ENCODE measurements at places on chromosomes 7 and 10.

DNA sequence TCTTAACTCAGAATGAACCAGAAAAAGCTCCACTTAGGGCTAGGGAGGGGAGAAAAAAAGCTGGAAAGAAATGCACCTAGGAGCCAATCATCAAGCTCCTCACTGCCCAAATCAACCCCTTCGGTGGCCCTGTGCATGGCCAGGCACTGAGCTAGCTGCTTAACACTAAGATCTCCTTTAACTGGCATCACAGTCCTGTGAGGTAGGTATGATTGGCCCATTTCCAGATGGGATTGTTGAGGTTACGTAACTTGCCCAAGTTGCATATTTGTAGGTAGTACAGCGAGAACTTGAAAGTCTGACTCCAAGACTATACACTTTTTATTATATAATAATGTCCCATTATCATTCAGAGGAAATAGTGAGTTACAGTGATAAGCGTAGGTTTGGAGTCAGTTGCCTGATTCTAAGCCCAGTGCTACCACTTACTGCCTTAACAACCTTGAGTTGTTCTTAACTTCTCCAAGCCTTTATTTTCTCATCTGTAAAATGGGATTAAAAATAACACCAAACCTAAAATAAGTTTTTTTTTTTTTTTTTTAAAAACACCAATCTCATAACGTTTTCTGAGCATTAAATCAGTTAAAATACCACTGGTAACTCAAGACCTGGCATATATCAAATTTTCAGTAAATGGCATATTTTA lies 37.2 kb upstream of the ACSL5 start:
- no peak for DNase-seq

GRCh38 chr7:81256991-81257390 lies 338.1 kb upstream of the SEMA3C start:
- DNase-seq, result no peak

DNA sequence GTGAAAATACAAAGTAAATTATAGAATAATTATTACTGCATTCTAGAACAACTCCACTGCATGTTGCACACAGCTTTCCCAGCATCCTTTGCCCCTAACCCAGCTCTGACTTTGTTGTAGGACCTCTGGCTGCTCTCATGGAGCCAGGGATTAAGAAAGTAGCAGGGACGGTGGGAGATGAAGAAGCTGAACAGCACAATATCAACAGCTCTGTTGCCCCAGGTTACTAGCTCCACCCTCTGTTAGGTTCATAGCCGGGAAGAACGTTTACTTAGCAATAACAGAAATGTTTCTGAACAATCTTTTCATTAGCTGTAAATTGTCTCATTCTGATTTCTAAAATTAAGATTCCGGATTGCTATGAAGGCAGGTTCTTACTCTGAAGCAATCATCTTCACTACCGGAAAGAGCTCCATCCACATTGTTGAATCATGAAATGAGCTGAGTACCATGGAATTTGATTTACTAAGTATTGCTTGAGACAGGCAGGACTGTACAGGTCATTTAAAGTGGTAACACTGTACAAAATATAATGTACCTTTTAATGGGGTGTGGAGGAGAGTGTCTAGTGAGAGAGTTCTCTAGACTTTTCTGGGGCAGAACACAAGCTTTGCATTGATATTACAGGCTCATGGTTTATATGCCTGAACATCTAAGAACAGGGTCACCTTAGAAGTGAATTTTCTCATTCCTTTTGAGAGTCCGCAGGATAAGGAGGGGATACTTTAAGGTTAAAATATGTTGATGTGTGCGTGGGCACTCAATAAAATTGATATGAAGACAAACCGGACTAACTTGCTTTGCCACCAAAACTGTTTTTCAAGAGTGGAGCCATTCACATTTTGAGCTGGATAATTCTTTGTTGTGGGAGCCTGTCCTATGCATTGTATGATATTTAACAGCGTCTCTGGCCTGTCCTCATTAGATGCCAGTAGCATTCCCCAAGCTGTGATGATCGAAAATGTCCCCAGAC lies 20.8 kb upstream of the RAB18 start:
- no peak for DNase-seq

DNA sequence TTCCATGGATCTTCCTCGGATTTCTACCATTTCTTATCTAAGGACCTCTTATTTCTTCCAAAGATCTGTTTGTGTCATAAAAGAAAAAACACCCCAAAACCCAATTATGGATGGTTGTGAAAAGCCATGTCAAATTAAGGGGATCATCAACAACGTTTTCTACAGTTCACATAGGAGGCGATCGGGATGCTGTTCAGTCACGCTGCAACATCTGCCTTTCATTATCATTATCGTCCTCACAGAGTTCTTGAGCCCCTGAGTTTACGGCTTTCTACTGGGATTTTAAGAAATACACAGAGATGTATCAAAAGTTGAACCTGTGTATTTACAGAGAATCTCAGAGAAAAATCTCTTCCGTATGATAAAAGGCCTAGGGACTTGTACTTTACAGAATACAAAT lies 101.4 kb downstream of the GRM8 start:
- DNase-seq, result no peak

DNA sequence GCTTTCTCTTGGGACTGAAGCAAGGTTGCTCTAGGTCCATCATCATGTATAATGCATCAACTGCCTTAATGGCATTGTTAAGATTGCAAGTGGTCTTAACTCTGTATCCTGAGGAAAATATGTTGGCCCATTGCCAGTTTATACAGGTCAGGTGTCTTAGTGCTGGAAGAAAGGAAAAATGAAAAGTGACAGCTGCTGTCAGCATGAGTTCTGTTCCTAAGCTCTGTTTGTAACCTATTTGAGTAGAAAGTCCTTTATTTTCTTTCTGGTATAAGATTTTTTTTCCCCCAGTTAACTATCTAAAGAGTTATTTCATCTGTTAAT lies 127.2 kb downstream of the SRI start:
- no peak for DNase-seq

DNA sequence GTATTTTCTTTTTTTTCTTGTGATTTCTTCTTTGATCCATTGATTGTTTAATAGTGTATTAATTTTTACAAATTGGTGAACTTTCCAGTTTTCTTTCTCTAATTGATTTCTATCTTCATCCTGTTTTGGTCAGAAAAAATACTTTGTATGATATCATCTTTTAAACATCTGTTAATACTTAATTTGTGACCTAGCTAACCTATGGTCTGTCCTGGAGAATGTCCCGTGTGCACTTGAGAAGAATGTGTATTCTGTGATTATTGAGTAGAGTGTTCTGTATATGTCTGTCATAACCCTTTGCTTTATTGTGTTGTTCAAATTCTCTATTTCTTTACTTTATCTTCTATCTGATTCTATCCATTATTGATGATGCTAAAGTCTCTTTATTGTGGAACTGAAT lies 65.8 kb upstream of the ZEB1 start:
- no peak for DNase-seq

DNA sequence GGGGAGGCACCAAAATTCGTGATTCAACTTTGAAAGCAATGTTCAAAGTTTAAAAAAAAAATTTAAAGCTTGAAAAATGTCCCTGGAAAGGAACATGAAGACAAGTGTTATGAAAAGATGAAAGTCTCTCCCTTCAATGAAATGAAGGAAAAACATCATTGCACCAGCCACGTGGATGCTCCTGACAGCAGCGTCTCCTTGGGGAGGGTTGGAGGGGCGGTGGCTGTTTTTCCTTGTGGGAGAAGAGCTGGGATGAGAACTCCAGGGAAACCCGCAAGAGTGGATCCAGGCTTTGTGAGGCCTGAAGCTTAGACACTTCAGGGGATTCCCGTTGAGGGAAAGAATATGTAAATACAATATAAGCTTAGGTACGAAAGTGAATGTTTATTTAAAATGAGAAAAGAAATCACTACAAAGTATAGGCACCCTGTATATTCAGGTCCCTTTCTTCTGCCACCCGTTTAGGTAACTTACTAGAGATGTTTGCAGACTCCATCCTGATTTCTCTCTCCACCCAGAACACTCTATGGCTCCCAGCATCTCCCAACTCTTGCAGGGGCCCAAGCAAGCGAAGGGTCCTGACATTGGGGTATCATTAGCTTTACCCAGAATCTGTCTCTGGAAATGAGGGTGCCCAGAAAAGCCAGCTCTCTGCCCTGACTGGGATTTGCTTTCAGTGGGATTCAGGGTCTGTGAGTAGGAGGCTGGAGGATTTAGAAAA lies 63.1 kb upstream of the BAIAP2L1 start:
- DNase-seq, result no peak

DNA sequence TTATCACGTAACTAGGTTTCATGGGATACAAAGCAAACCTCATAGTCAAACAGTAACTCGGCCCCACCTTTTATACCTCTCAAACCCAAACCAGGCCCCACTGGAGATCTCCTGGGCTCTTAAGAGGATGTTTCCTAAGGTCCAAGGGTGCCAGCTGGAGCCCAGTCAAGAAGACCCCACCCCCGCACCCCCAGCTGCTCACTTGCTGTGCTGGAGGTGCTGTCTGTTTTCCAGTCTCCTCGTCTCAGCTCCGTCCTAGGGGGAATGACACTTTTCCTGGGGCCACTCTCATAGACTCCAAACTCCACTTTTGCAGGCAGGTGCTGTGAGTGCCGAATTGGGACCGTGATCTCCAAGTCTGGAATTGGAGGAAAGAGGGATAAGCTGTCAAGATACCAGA lies 22.7 kb upstream of the TM9SF3 start:
- no peak for DNase-seq

- DNase-seq, result no peak
These were observed 34.5 kb upstream of the ST8SIA6 start for GRCh38 chr10:17488848-17489247.

GRCh38 chr10:11901833-11902475 lies 78.8 kb downstream of the PROSER2 start:
- no peak for DNase-seq

DNA sequence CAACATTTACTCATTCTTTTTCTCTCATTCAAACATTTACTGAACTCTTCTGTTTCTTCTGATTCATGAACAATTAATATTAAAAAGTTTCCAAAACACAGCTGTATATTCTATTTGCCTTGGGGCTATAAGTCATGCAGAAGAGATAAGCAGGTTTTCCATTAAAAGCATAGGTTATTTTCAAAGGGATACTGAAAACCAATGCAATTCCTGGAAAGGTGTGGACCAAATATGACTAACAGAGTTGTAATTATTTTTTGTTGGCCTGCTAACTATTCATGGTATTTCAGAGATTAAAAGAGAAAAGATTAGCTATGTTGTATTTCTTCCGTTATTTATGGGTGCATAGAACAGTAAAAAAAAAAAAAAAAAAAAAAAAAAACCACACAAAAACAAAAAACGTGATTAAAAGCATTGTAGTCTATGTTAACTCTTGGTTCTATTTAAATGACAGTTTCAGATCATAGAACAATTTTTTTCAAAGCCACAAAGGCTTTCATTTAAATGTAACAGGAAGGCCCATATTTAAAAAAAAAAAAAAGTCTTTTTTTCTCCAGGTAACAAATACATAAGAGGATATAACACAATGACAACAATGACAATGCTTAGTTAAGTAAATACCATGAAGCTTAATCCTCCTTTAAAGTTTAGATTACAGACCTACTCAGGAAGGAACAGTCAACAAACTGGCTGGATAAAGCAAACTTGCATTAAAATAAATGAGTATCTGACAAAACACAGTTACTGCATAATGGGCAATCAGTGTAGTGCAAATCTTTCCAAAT lies 1042.9 kb downstream of the GATA3 start:
- DNase-seq, result no peak

Data from OCI-LY7 (cell line).